Nucleus accumbens (tissue), 56 donors: ENCODE measurements at places on chromosomes 12 and 14.

DNA sequence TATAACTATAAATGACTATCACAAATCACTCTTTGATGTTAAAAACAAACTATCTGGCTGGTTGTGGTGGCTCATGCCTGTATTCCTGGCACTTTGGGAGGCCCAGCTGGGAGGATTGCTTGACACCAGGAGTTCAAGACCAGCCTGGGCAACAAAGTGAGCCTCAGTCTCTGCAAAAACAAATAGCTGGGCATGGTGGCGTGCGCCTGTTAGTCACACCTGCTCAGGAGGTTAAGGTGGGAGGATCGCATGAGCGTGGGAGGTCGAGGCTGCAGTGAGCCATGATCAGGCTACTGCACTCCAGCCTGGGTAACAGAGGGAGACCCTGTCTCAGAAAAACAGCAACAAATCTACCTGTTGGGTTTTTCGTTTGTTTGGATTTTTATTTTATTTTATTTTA, 5.4 kb downstream of the TXNRD1 start:
- no peak for DNase-seq

DNA sequence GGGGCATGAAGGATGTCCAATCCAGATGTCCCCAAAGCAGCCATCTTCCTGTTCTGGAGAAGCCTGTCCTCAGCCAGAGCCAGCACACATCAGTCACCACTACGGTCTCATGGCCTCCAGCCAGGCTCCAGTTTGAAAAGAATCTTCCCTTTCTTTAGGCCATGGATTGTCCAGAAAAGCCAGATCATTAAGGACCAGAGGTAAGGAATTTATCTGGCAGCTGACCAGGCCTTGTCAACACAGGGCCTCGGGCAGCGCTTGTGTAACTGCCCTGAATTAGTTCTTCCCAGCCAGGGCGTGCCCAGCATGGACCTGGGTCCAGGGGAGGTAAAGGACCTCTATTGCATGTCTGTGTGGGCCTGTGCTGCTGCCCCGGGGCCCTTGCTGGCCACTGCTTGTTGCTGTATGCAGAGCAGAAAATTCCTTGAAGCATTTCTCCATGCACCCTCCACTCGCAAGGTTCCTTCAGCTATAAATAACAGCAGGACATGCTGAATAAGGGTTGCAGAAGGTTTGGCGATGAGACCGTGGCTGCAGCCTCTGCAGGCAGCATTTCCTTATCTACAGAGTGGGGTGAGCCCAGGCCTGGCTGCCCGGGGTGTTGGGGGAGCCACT, 21.7 kb upstream of the VPS37B start:
- no peak for DNase-seq

- no peak for DNase-seq
These were observed 102.0 kb downstream of the PIK3C2G start for GRCh38 chr12:18363321-18363720.

DNA sequence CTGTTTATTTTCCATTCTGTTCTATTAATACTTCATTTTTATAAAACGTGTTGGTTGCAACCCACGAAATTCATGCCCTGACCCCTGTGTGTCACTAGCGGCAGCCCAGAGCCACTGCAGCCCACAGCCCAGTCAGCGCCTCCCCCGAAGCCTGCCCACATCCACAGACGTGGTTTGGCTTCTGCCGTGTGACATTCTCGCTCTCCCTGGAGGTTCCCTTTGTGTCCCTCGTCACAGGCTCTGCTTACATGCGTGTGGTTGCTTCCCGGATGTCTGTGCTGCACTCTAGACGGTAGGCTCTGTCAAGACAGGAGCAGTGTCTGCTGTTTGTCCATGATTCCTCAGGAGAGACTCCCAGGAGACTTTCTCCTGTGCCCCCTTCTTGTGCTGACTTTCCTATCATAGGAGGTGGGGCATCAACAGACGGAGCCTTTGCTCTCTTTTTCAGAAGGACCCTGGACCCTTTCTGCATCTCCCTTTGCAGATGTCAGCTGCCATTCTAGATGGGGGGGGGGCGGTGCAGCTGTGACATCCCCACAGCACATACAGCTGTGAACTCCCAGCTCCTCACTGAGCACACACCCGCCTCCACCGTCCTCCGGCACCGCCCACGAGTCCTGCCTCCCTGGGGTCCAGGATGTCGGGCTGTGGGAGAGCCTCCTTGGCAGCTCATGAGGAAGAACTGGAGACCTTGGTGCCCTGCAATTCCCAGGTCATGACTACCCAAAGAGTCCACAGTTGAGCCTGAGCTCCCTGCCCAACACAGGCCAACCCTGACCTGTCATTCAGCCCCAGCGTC, 36.8 kb upstream of the PIWIL1 start:
- no peak for DNase-seq

DNA sequence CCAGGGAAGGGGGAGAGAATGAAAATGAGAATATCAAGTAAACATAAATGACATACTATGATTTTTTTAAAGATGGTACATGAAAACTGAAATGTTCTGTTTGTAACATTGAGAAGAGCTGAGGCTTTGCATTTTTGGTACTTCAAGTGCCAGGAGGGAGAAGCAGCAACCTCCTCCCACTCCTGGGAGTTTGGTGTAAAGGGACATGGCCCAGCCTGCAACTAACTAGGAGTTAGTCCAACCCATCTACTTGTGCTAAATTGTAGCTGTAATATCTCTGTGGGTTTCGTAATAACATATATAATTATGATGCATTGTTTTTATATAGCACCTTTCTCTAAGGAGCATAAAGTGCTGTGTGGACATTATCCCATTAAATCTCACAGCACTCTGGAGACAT, 517.5 kb downstream of the NELL2 start:
- DNase-seq, result no peak

- no peak for DNase-seq
These were observed 284.5 kb downstream of the CACNA1C start for GRCh38 chr12:2337031-2338010.

DNA sequence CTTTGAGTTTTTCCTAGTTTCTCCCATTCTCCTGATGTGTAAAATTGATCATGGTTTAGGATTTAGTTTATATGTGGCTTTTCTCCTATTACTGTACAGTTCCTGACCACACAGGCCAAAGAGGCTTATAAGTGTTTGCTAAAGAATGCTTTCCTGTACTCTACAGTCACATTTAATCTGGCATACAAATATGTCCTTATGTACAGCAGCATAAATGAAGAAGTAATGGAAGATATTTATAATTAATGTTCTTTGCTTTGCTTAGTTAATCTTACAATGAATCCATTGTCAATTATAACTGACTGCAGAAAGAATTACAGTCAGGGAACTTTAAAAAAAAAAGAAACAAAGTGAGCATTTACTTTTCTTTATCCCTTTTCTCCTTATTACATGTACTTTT, 293.9 kb downstream of the KCNC2 start:
- DNase-seq, result no peak

DNA sequence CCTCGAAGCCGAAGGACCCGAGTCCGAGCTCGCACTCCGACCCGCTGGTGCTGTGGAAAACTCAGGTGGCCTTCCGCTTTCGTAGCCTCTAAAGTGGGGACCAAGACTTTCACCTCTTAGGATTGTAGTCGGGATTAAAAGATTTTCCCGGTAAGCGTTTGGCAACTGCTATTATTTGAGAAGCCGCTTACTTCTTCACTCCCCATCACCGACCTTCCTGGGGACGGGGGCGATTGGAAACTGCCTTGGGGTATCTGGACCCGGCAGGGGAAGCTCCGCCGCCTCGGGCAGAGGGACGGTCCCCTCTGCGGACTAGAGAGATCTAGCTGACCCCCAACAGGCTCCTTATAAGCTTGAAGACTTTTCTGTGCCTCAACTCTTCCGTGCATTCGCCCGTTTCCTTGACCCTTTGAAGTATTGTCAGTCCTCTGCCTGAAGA, 659 bp downstream of the TRAFD1 start:
- no peak for DNase-seq

- no peak for DNase-seq
These were observed 1.5 kb upstream of the VAMP1 start for GRCh38 chr12:6471989-6472360.

GRCh38 chr12:66860752-66861750, 182.2 kb upstream of the GRIP1 start:
- peak; percentile 1 for DNase-seq

- peak; percentile 40 for DNase-seq
These were observed 640 bp downstream of the ARMH4 start for GRCh38 chr14:58151133-58152013.

GRCh38 chr14:102234331-102235264, 70.4 kb downstream of the MOK start:
- no peak for DNase-seq

GRCh38 chr14:80605536-80605935, 336.0 kb downstream of the CEP128 start:
- DNase-seq, result no peak

- DNase-seq, result no peak
These were observed 149.7 kb upstream of the SLC16A7 start for GRCh38 chr12:59446116-59446515.

- no peak for DNase-seq
These were observed 379.7 kb upstream of the DDHD1 start for GRCh38 chr14:53532853-53533252.
